Mononuclear cell (primary cell): ENCODE measurements at places on chromosomes 16 and 17. TPM values are rescaled to one million over a fixed set of nuclear protein-coding genes. Genes with fewer than 3 reads are reported as not detected.

ZNRF1 gene
- 2.9 TPM for total RNA-seq

ASGR1 gene
- 4.6 TPM for total RNA-seq

NACA2 gene
- 0.31 TPM for total RNA-seq

NPIPA7 gene
- total RNA-seq = not detected

ZFP90 gene
- total RNA-seq = 15.2 TPM

RUNDC3A gene
- 0.10 TPM for total RNA-seq

CAVIN1 gene
- 0.21 TPM for total RNA-seq

SCPEP1 gene
- total RNA-seq = 106 TPM

SLC16A11 gene
- 0.63 TPM for total RNA-seq

EVPLL gene
- total RNA-seq = not detected

ADPRM gene
- total RNA-seq = 76.7 TPM

ABAT gene
- 2.5 TPM for total RNA-seq

AKAP10 gene
- total RNA-seq = 29.0 TPM

GHDC gene
- 9.9 TPM for total RNA-seq

CCDC137 gene
- total RNA-seq = 4.4 TPM

RAB11FIP4 gene
- total RNA-seq = 48.0 TPM

TEDC2 gene
- total RNA-seq = not detected

FOXN1 gene
- total RNA-seq = not detected

QRICH2 gene
- 1.2 TPM for total RNA-seq

PLCG2 gene
- 31.9 TPM for total RNA-seq

SOX8 gene
- total RNA-seq = 1.0 TPM

SYNGR3 gene
- total RNA-seq = 2.9 TPM

RPUSD1 gene
- total RNA-seq = 10.4 TPM

TMIGD1 gene
- not detected for total RNA-seq

RASD1 gene
- total RNA-seq = 1.6 TPM

OR1A2 gene
- total RNA-seq = not detected

PIPOX gene
- 2.9 TPM for total RNA-seq

EVI2B gene
- total RNA-seq = 185 TPM

KIF18B gene
- total RNA-seq = 0.10 TPM

RHBDF1 gene
- 0.21 TPM for total RNA-seq

ITGA2B gene
- 54.5 TPM for total RNA-seq

GP1BA gene
- total RNA-seq = 4.2 TPM

KRTAP9-4 gene
- total RNA-seq = not detected

LPO gene
- not detected for total RNA-seq

EIF4A3 gene
- 40.1 TPM for total RNA-seq

RPL23 gene
- 1,618 TPM for total RNA-seq

ABI3 gene
- 6.3 TPM for total RNA-seq

RPH3AL gene
- 1.5 TPM for total RNA-seq

KCTD11 gene
- total RNA-seq = 0.73 TPM

TEKT1 gene
- total RNA-seq = not detected

LPCAT2 gene
- total RNA-seq = 13.0 TPM

MED1 gene
- total RNA-seq = 23.9 TPM

LRRC37A2 gene
- 24.1 TPM for total RNA-seq

RCVRN gene
- total RNA-seq = 0.10 TPM

KRT39 gene
- not detected for total RNA-seq

NUPR1 gene
- total RNA-seq = under 0.01 TPM

CCL4L2 gene
- 7.9 TPM for total RNA-seq

PLEKHG4 gene
- 4.0 TPM for total RNA-seq

CCL7 gene
- total RNA-seq = 3.1 TPM

SPATA32 gene
- 0.10 TPM for total RNA-seq

UTS2R gene
- not detected for total RNA-seq

HOXB1 gene
- not detected for total RNA-seq

CLDN7 gene
- 0.10 TPM for total RNA-seq
